Eye (tissue), 1 donor: ENCODE measurements at places on chromosomes 4 and X.

DNA sequence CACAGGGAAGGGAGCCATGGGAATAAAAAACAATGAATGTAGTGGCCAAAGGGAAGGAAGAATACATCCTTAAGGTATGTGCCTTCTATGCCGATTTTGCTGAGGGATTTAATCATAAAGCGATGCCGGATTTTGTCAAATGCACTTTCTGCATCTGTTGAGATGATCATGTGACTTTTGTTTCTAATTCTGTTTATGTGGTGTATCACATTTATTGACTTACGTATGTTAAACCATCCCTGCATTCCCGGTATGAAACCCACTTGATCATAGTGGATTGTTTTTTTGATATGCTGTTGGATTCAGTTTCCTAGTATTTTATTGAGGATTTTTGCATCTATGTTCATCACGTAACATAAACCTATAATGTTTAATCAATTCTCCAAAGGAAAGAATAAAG, 60.0 kb downstream of the SSX7 start:
- no peak for DNase-seq

DNA sequence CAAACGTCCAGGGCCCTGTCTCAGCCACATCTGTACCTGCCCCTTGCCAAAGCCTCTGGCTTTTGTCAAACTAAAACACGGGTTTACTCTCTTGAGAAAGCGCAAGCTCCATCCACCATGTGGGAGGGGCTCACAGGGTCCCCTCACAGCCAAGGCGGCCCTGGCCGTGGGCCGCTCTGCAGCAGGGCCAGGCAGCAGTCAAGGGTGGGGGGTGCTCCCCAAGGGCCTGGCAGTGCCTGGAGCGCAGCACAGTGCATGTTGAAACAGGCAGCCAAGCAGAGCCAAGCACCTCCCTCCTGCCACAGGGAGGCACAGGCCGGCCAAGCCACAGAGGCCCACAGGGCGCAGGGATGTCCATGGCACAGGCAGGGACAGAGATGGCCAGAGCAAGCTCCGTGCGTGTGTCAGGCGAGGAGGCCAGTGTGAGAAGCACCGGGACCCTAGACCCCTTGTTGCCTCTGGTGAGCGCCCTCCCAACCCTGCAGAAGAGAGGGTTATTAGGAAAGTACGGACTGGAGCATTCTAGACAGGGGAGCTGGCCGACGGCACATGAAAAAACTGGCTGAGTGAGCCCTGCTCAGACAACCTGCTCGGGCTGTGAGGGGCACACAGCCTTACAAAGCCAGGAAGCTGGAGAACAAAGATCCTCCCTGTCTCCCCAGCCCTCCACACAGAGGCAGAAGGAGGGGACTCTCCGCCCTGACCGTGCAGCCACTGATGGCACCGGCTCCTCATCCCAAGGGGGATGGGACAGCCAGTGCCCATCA, 39.0 kb downstream of the FAM53A start:
- DNase-seq: peak; percentile 68

DNA sequence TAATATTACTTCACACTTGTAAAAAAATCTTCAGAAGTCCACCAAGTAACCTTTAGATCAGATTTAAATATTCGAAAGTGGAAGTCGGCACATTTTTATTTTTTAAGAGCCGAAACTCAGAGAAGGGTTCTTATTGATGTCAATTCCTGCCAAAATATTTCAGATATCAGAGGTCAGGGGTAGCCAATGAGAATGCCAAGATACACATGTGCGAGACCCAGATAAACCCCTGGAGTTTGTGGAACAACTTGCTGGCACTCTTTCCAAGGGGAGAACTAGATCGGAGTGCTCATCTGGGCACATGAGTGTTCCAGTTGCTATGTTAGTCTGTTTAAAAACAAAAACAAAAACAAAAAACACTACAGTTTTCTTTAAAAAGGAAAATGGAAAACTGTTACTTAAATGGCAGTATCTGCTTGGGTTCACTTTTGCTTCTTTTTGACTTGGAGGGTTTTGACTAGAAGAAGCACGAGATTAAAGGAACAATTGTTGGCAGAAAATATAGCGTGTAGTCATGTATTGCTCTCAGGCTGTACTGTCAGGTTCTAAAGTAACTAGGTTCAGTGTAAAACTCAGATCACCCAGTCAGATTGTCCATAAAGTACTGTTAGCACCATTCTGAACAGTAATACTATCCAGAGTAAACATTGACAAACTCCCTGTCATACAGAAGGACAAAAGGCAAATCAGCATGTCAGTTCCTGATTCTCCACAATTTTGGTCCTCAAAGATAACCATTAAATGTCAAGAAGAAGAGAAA, 188.0 kb upstream of the PACRGL start:
- no peak for DNase-seq

- no peak for DNase-seq
These were observed 239.2 kb downstream of the ANTXR2 start for GRCh38 chr4:79833857-79834256.

GRCh38 chr4:138320030-138320429, 77.9 kb upstream of the SLC7A11 start:
- DNase-seq: no peak
